ENCODE measurements at places on chromosomes 5 and 9.

DNA sequence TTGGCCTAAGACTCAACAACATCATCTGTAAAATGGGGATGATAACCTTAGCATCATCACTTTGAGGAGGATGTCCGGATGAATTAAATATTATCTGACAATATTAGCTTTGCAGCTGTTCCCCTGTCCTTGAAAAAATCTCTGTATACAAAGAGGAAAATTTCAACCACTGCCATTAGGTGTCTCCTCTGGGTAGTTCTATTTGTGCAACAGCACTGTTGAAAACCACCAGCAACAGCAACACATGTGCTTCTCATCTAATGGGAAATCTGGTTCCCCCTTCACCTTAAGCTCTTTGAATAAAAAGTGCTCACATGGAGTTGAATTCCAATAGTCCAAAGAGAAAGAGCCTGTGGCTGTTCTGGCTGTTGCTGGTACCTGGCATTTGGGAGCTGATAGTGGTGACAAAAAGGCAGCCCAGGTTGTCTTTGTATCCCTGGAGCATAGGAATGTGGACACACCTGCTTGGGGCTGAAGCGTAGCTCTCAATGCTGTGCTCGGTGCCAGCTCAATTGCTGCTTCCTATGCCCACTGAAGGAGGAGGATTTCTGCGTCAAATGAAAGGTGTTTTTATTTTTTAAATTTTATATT is 322.1 kb upstream of the MSX2 start:
- no peak for ATAC-seq

- ATAC-seq = no peak
Observed at GRCh38 chr5:116068028-116068632, 16.7 kb upstream of the COMMD10 start.

DNA sequence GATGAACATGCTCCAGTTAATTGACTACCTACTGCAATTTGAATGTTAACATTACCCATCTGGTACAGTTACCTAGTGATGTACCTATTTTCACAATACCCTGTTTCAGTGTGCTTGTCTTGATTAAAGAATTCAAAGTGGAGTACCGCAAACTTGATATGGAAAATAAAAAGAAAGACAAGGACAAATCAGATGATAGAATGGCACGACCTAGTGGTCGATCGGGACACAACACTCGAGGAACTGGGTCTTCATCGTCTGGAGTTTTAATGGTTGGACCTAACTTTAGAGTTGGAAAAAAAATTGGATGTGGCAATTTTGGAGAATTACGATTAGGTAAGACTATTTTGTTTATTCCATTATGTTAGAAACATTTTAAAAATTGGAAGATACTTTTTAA is 33.5 kb downstream of the CSNK1G3 start:
- no peak for ATAC-seq

- no peak for ATAC-seq
Observed at GRCh38 chr9:108636013-108636412, 219.8 kb downstream of the ACTL7B start.

GRCh38 chr9:130786526-130786925 is 48.5 kb upstream of the ABL1 start:
- ATAC-seq = no peak
